ENCODE measurements at places on chromosomes 5 and 9.

GRCh38 chr5:137415231-137415681, 83.9 kb downstream of the SPOCK1 start:
- DNase-seq = no peak

GRCh38 chr5:160960592-160960991, 108.6 kb upstream of the ATP10B start:
- no peak for DNase-seq

DNA sequence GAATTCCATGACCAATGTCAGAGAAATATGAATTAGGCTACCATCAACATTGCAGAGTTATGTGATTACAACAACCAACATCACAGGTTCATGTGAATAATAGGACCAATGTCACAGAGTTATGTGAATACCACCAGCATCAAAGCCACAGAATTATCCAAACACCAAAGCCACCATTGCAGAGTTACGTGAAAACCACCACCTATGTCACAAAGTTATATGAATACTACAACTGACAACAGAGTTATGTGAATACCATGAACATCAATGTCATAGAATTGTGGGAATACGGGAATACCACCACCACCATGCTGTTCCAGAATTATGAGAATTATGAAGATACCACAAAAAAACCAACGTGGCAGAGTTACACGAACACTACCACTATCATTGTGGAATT, 64.8 kb downstream of the SHC3 start:
- DNase-seq = no peak

DNA sequence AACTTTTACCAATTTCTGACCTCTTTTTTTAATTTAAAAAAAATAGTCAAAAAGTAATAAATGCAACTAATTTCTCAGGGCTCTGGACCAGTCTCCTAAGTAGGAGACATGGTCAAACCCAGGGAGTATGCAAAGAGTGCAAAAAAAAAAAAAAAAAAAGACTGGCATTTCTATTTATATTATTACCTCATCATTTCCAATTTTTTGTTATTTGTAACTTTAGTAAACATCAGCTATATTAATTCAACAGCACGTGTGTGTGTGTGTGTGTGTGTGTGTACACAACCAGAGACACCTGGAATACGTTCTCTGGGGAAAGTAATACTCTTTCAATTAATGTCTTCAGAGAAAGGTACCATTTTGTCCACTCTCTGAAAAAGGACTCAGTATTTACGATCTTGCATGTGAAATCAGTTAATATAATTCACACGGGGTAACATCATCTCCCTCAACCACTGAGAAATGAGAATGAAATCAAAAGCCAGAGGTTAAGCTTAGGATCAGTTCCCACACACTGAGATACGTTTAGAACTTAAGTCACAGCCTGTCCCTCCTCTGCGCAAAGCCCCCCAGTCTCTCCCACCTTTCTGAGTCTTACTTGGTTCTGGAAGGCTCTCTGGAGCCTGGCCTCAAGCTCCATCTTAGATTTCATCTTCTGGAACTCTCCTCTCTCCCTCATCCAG, 21.9 kb downstream of the ZNF608 start:
- no peak for DNase-seq

DNA sequence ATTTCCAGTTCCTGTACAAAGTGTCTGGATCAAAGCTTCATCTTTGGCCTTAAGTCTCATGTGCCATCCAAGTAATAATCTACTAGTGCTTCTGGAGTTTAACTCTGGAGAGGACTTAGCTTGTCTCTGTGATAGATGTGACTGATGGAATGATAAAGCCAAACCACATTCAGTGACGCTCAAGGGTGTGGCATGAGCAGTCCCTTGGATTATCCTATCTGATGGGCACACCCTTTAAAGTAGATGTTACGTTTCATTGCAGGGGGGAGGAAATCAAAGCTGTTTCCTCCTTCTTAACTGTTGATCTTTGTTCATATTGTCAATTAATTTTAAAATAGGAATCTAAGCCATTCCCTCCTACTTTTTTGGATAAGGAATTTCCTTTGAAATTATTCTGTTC, 8.5 kb upstream of the EGFLAM start:
- DNase-seq = no peak

DNA sequence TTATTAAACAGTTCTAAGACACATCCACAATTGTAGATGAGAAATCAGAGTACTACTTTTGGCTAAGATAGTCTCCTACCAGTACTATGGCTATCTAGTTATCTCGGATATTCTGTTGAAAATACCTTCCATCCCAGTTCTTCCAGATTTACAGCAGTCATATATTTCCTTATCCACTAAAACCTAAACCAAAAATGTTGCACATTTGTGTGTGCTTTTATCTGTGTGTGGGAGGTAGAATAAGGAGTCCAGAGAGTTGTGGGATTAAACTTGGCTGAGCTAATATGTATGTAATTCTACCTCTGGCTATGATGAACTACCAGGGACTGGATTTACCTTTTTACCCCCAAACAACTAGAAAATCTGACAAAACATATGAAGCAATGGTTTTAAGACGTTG, 17.5 kb upstream of the NDUFB6 start:
- no peak for DNase-seq
